ENCODE measurements at places on chromosomes 7 and 10.

DNA sequence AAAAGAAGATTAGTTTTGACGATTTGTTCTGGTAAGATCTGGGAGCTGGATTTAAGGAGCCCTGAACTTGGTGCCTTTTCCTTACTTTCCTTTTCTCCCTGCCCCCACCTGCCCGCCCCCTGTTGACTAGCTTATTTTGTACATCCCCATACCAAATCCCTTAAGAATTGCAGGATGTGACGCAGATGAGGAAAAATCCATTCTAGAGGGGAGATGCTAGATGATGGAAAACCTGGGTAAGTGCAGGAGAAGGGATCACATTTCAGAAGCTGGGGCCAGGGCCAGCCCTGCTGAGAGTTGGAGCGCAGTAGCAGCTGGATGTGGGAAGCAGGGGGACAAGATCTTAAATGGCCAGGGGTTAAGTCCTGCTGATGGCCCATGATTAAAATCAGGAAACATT lies 93.9 kb downstream of the CCDC3 start:
- no peak for DNase-seq

DNA sequence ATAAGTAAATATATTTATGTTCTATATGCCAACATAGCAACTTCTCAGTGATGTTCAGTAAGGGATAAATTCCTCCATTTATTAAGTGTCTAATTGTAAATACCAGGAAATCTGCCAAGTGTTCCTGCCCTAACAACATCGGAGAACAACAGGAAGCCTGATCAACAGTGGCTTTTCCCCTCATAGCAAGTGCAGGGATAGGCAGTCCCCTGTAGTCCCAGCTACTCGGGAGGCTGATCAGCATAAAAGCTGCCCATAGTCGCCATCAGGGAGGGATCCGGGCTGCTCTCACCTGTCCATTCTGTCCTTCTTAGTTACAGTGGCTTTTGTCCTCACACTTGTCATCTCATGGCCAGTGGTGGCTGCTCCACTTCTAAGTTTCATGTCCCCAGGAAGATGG lies 141.3 kb downstream of the IDE start:
- no peak for DNase-seq

DNA sequence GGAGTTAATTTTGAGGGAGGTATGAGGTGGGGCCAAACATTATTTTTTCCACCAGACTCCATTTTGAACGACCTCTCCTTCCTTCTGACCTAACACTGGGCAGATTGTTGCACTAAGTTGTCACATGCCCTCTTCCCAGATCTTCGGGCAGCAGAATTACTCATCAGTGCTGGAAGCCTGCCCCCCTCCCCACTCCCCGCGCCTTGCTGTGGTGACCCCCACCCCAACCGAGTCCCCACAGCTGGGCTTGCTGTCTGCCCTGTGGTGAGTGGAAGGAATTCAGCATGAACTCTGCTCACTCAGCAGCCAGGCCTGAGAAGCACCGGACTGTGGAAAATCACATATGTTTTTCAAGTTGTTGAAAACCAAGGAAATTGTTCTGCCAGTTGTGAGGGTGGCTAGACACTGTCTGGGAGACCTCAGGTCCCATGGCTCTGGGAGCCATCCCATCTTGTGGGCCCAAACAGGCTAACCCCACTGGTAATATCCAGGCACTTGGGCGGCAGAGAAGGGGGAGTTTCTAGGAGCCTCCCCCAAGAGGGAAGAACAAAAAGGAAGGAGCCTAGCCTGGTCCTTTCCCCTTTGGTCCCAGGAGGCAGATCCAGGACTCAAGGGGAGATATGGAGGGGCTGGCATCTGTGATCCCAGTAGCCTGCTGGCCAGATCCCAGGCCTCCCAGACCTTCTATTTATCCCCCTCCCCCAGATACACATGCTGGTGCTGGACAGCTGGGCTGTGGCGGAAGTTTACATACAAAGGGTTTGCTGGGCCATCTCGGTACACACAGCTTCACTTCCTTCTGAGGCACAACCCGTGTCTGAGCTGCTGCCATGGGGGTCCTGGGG lies 3.5 kb upstream of the AEBP1 start:
- no peak for DNase-seq

DNA sequence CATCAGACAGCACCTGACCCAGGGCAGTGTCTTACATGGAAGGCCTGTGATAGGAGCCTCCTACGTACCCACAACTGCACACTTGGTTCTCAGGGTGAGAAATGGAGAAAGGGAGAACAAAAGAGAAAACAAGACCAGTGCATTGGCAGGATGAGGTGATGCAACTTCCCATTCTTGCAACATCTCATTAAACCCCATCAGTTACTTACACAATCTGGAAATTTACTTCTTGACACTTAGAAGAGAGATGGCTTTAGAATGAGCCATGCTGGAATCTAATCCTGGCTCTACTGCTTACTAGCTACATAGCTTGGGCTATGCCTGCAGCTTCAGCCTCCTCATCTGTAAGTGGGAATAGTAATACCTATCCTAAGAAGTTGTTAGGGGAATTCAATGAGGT lies 391.7 kb downstream of the KCNMA1 start:
- DNase-seq: no peak

GRCh38 chr10:23676296-23676695 lies 237.4 kb downstream of the OTUD1 start:
- DNase-seq: no peak

GRCh38 chr7:85510287-85510686 lies 323.4 kb upstream of the SEMA3D start:
- no peak for DNase-seq

DNA sequence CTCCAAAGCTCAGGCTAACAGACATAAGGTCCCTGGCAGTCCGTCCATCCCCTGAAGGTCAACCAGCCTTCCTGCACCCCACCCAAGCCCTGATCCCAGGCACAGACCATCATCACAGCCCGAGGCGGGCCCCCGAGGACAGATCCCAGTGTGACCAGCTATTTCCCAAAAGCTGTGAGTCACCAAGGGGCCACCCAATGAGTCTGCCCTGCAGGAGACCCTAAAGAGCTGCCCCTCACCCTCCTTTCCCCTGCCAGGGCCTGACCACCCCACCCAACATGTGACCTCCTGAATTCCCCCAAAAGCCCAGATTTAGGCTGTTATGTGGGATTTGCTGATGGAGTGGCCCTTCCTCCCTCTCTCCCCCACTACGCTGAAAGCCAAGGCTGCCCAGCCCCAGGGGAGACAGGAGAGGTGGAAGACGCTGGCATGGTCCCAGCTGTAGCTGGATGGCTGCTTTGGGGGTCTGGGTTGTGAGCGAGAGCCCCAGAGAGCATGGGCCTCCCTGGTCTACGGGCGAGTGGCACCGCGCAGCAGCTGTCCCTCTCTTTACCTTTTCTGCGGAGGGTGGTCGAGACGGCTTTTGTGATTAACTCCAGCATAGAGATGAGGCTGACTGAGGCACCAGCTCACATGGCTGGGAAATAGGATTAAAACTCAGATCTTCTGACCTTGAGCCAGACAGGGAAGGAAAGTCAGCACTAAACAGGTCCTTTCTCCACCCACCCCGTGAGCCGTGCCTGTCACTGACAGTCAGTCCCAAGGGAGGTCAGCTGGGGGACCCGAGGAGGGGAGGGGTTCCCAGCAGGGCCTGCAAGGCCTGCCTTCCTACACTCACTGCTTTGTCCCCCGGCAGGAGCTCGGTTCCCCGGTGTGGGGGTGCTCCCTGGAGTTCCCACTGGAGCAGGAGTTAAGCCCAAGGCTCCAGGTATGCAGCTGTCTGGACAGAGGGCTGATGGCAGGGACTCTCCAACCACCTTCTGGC lies 16.7 kb downstream of the ELN start:
- DNase-seq: no peak

GRCh38 chr7:151814400-151815009 lies 62.4 kb downstream of the PRKAG2 start:
- peak; percentile 37 for DNase-seq
